Gastroesophageal sphincter (tissue), 4 donors: ENCODE measurements at places on chromosomes 4 and X.

GRCh38 chrX:68677998-68678397, 30.5 kb downstream of the STARD8 start:
- ATAC-seq: no peak

DNA sequence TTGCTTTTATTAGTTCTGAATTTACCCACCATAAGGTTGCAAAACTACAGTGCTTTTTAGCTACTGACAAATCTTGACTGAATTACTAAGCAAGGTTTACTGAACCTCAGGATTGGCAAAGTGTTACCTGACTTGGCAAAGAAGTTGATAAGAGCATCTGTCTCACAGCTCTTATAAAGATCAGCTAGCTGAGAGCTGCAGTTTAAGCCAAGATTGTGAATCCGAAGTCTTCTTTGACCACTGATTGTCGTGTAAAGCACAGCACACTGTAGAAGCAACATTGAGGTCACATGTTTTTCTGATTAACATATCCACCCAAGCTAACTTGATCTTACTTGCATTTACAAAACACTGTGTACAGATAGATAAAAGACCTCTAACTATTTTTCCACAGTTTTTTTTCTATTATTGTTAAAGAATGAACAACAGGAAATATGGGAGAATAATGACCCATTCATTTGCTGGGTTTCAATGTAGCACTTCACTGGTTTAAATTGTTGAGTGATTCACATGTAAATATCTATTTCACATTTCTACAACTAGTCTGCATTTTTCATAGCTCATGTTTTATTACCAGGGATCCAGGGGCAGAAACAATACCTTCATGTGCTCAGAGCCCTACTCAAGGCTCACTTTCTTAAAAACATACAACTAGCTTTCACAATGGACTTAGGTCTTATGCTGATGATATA, 54.0 kb downstream of the METTL14 start:
- no peak for ATAC-seq

- no peak for ATAC-seq
Observed at GRCh38 chr4:181043486-181043885, 1199.7 kb upstream of the TENM3 start.

- ATAC-seq: no peak
Observed at GRCh38 chr4:39259571-39260330, 77.4 kb downstream of the WDR19 start.

DNA sequence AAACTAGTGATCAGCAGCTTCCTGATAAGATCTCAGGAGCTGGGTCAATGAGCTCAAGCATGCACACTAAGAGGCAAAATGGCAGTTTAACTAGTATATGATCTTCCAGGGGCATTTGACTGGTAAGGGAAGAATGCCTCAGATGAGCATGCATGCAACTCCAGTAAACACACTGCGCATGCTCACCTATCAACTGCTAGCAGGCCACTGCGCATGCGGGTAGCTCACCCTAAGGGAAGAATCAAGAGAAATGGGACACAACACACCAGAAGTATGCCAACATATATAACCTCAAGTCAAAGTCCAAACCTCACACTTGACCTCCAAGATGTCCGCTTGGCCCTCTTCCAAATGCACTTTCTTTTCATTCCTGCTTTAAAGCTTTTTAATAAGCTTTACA, 1004.0 kb downstream of the ADGRL3 start:
- ATAC-seq: no peak

DNA sequence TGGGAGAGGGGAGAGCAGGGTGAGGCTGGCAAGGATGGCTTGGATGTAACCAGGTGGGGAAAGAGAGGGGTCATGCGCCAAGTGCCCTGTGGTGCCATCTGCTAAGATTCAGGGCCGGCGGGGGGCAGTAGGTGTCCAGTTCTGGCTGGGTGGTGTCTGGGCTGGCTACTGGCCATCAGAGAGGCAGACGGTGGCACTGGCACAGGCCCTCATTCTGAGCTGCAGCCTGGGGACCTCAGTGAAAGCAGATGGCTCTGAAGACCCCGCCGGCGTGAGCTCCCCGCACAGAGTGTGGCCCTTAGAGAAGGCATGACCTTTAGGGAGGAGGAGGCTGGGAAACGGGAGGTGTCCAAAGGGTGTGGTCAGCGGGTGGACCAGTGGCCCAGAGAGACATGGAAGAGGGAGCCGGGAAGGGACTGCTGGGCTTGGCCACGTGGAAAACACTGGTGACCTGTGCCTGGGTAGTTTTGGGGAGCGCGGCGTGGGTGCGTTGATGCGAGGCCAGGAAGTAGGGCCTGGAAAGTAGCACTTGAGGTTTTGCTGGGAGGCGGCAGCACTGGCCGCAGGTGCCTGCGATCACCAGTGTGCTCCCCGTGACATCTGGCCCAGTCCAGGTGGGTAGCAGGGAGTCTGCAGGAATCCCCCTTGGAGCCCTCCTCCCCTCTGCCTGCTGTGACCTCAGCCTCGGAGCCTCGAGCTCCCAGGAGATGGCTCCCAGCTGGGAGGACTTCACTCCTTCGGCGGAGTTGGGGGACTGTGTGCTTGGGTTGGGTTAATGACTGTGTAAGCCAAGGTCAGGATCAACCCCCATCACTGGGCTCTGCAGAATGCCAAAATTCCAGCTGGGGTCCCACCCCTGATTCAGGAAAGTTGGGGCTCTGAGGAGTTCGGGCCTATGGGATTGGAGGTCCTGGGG, 9.3 kb upstream of the SH3TC1 start:
- no peak for ATAC-seq

GRCh38 chrX:154305541-154306205, 10.1 kb downstream of the TKTL1 start:
- ATAC-seq: no peak

- no peak for ATAC-seq
Observed at GRCh38 chr4:152848508-152848907, 68.8 kb downstream of the ARFIP1 start.
